ENCODE measurements at places on chromosomes 6 and 20.

DNA sequence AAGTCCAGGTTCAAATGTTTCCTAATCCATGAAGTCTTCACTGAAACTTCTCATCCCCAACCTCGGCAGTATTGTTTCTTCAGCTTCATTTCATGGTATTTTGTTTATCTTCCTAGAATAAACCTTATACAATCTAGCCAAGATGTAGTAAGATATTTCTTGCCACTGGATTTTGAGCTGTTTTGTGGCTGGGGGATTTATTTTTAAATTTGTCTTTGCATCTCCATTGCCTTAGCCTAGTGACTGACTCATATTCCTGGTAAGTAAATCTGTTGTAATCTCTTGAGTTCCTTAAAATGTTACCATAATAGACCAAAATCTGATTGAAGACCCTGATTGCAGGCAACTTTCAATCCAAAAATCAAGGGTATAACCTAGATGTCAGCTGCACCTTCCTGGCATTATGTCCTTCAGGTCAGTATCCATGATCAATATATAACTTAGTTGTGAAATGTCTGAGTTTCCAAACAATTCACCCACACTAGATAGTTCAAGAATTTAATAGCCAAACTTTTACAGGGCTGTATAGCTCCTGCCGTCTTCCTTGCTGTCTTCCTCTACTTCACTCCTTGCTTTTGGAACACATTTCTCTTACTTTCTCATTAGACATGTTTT lies 4.7 kb upstream of the TRMT11 start:
- no peak for DNase-seq

- no peak for DNase-seq
These were observed 83.5 kb downstream of the NCOA3 start for GRCh38 chr20:47585087-47585747.

DNA sequence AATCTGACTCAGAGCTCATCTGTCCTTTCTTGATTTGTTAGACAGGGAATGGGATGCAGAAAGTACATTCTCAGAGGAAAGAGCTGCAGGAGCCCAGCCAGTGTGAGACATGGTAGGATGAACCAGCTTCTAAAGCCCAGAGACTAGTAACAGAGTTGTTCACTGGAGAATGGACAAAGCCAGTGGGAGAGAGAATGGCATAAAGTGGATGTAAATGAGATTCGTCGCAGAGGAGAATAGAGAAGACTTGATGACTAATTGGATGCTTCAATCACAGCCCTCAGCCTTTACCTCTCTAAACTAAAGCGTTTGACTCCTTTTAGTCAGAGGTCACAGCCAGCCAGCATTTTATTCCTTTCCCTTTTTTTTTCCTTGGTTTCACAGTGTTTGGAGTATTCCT lies 25.5 kb upstream of the L3MBTL3 start:
- DNase-seq, result no peak

- DNase-seq, result peak; percentile 62
These were observed at the start of gene SLCO4A1 for GRCh38 chr20:62642051-62642665. SLCO4A1 (plus strand) TSS chr20:62642503; CDS start chr20:62656455, 13,952 bp downstream.

GRCh38 chr6:106569428-106569827 lies 59.9 kb downstream of the RTN4IP1 start:
- DNase-seq, result no peak

- no peak for DNase-seq
These were observed 6.9 kb upstream of the CABLES2 start for GRCh38 chr20:62413896-62414481.

DNA sequence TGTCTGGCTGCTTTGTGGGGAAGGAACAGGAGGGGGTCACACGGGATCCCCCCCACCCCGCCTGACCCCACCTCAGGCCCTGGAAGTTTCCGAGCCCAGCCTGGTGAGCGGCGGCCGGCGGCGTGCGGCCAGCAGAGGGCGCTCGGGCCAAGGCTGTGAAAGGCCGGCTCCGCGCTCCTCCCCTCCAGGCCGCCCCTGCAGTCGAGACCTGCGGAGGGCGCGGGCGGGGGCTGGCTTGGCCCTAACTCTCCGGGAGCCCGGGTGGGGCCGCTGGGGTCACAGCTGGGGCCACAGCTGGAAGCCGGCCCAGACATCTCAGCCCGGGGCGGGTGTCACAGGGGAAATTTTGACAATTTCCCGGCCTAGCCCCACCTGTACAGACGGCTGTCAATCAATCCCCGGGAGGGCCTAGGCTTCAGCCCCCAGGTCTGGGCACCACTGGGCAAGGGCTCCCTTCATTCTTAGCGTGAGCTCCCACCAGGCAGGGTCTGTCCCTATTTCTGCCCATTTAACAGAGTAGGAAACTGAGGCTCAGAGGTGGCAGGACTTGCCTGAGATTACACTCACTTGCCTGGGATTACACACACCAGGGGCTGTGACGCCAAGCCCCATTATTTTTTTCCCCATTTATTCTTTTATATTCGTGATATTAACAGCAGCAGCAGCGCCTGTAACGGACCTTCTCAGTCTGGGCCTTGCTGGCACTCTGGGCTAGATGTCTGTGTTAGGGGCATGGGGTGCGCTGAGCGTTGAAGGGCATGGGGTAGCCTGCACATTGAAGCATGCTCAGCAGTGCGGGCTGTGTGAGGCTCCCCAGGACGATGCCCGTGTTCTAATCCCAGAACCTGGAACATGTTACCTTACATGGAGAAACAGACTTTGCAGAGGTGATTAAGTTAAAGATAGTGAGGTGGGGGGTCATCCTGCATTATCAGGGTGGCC lies 23.0 kb downstream of the ZBP1 start:
- DNase-seq, result peak; percentile 43

DNA sequence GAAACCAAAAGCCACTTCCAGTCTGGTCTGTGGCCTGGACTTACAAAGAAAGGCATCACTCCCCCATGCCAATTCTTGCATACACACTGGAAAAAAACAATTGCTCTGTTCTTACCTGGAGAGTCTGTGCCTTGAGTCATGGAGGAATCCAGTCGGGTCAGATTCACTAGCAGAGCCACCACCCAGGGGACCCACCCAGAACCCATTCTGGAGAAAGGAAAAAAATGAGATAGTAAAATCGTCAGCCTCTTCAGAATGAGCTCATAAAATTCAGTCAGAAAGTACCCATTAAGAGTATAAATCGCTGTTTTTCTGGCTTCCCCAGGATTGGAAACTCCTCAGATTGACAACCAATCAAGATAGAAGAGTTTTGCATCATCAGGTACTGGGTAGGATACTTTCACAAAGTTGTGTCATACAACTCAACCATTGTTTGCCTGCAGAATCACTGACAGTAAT lies at the start of gene HLA-DOB:
HLA-DOB (minus strand) TSS at position 257 of the 459 bp plus-strand sequence; CDS start at position 206, 51 bp downstream.
- DNase-seq, result no peak

- no peak for DNase-seq
These were observed 15.1 kb downstream of the ATRN start for GRCh38 chr20:3485913-3486312.

DNA sequence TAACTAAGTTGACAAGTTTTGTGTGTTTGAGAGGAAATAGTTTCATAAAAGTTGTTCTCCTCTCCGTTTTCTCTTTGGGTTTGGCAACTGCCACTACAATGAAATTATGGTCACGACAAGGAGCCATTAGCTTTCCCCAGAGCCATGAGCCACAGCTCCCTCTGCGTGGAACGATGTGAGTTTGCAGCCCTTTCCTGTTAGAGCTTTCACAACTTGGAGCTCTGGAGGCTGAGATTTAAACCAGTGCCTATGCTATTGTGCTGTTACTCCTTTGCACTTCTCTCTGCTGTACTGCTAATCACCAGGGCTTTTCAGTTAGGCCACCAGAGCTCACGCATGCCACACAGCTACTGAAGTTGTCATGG lies 29.3 kb upstream of the TXNDC5 start:
- DNase-seq, result no peak

DNA sequence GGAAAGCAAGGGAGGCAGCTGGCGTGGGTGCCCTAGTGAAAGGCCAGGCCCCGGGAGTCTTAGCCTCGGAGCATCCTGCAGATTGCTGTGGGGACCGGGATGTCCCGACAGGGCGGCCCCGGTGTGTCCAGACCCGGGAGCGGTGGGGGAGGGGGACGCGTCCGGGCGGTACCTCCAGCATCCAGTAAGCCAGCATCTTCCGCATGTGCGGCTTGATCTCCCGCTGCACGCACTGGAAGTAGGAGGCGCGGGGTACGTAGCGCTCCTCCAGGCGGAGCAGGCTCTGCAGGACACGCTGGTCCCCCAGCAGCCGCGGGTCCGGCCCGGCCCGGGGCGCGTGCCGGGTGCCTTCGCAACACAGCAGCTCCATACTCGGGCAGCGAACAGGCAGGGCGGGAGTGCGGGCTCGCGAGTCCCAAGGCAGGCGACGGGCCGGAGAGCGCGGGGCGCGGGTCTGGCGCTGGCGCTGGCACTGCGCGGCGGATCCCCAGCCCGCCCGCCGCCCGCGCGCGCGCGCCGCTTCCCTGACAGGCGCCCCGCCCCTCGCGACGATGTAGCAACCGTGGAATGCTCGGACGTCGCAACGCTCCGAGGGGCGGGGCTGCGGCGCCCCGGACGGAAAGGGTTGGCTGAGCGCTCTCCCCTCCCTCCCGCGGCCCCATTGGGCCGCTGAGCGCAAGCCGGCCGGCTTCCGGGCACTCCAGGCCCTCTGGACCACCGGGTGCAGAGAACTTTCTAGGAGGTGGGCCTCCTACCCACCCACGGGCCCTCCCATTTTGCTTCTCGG lies at the start of gene CCND3:
CCND3 (minus strand) TSS at position 529 of the 787 bp plus-strand sequence; CDS start at position 370, 159 bp downstream.
- DNase-seq, result peak; percentile 80

DNA sequence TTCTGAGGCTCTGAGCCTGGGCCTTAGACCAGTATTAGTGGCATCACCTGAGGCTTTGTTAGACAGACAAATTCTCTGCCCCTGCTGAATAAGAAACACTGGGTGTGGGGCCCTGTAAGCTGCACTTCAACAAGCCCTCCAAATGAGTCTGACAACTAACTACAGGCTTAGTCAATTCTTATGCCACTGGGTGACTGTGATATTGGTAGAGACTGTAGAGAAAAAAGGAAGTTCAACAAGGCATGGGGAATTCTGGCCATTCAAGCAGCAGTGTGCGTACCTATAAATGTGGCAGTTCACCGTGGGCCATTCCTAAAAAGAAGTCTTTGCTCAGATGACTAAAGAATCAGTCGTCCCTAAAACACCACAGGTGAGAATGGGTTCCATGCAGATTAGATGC lies 82.7 kb downstream of the MDN1 start:
- no peak for DNase-seq

DNA sequence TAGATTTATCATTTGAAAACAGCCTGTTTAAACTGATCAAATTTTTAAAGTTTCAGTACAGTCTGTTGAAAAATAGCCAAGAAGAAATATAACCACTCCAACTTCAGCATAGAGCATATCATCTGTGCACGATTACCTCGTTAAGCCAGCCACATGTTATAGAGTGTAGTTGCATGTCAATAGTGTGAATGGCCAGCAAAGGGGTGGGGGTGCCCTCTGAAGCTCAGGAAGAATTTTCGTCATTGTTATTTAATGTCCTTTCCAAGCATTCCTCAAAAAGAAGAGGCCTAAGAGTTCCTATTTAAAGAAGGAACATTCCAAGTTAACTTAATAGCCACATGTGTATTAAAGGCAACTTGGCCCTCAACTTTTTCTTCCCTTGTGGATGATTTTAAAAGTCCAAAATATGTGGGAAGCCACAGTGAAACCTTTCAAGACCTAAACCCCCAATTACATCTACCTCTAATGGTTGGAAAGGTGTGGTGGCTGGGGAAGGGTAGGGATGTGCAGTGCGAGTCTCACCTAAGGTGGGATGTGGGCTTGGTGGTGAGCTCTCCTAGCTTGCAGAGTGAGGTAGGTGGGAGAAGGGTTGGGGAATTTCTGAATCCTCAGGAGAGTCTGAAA lies 1.8 kb upstream of the CCN2 start:
- no peak for DNase-seq

DNA sequence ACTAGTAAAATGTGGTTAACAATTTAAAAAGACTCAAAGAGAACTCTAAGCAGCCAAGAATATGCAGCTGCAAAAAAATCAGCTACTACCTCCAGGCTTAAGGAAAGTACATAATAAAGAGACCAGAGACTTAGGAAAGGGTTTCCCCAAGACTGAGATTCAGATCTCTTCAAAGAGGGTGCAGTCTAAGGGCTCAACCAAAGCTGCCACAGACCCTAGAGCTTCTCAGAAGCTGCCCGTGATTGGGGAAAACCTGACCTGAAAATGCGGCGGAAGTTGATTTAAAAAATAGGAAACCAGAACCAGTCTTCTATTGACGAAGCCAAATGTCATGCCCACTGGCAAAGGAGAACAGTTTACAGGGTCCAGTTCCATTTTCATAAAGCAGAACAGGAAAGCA lies 516.8 kb upstream of the MARCKS start:
- no peak for DNase-seq

DNA sequence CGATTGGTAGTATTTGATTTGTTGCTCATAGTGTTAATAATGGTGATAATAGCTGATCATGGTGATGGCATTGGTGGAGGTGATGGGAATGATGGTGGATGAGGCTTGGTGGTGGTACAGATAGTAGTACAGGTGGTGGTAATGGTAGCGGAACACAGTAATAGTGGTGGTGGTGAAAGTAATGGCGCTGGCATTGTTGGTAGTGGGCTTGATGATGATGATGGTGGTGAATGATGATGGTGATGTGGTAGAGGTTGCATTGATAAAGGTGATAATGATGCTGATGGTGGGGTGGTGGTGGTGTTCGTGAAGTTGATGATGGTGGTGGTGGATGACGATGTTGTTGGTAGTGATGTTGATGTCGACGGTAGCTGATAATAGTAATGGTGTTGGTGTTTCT lies 24.6 kb upstream of the CLIC5 start:
- no peak for DNase-seq

- no peak for DNase-seq
These were observed 159.3 kb downstream of the PREX1 start for GRCh38 chr20:48668451-48668946.

GRCh38 chr6:160420969-160421556 lies 72.9 kb downstream of the SLC22A3 start:
- DNase-seq, result no peak

GRCh38 chr20:36043892-36044515 lies 75.6 kb downstream of the CNBD2 start:
- DNase-seq, result no peak

DNA sequence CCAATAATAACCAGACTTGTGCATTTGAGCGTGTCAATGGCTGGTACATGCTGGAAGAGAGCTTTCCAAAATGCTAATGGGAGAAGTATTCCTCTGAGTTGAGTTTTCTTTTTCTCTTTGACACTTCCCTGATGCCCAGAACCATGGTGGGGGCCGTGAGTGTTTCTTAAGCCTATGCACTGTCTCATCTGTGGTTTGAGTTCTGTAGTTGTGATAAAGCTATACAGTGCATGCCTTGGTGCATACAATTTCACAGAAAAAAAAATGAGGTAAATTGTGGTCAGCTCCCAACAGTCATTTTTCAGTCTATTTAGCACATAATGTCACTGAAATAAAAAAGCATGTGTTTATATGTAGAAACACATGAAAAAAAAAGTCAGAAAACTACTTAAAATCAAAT lies 204.8 kb downstream of the HDGFL1 start:
- DNase-seq, result no peak

GRCh38 chr6:111685526-111685925 lies 79.8 kb upstream of the TRAF3IP2 start:
- no peak for DNase-seq

GRCh38 chr6:90424580-90424979 lies 127.9 kb upstream of the BACH2 start:
- DNase-seq, result no peak

DNA sequence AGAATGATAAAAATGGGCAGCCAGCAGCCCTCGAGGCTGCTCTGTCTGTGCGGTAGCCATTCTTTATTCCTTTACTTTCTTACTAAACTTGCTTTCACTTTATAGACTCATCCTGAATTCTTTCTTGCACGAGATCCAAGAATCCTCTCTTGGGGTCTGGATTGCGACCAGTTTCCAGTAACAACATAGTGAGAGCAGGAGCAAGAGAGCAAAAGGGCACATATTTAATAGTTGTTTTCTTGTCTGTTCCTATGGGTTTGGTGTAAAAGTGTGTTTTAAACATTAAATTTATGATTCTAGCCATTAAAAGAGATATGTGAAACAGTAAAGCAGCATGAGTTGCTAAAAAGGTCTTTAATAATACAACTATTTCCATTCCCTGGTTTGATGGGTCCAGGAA lies 78.8 kb upstream of the OPRM1 start:
- DNase-seq, result no peak
